Nephron progenitor cell (in vitro differentiated cells): ENCODE measurements at places on chromosomes 2 and 18.

DNA sequence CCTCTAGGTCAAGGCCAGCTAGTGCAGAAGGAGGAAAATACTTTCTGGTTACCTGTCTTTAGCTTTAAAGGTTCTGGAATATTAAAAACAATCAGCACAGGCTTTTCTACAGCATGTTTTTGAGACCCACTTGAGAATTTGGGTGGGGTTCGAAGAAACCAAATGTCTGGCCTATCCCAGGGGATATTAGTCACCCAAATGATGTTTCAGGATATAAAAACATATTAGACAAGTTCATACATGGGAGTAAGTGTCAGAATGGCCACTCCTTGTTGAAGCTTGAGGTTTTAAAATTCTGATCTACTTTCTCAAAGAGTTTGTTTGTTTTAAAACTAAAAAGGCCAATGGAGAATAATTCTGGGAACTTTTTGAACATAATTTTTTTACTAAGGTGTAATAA, 158.6 kb upstream of the DLX2 start:
- no peak overlapping the region for H3K27ac ChIP-seq
- DNase-seq = no peak
- H3K36me3 ChIP-seq = no peaks in the 10 kb centered on the region
- peaks cover 3% of the 10 kb centered on the region for H3K27me3 ChIP-seq
- H3K4me3 ChIP-seq = no peak overlapping the region

DNA sequence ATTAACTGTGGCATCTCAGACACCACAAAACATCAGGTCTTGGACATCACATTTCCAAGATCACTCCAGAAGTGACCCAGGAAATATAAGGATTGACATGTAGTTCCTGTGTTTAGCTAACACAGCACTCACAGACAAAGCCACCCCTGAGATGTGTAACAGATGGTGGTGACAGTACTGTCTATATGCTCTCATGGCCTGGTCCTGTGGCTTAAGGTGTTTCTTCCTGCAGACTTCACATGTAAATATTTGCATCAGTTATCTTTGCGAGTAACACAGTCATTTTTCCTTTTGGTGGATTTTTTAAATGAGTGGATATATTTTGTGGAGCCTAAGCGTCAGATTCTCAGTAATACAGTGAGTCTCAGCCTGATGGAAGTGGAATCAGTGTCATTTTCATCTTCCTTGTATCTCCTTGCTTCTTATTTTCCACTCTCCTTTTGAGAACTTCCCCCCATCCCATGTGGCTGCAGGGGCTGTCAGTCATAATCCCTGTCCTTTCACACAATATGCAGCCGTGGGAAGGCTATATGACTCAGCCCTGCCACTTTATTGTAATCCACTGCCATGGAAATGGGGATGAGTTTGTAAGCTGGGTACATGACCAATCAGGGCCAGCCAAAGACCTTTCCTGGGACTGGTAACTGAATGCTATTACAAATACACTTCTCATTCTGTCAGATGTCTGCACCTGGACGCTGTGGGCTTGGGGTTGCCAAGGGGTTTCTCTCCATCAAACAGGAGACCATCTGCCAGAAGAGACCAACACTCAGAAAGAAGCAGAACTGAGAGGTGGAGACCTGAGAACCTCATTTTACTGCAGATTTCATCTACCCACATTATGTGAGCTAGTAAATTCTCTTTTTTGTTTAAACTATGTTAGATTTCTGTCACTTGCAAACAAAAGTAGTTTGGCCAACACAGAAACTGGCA, 74.3 kb downstream of the ICOS start:
- H3K27ac ChIP-seq = no peak overlapping the region
- no peak for DNase-seq
- peaks cover 16% of the 10 kb centered on the region for H3K27me3 ChIP-seq
- no peaks in the 10 kb centered on the region for H3K36me3 ChIP-seq
- H3K4me1 ChIP-seq = peaks cover 10% of the 10 kb centered on the region

DNA sequence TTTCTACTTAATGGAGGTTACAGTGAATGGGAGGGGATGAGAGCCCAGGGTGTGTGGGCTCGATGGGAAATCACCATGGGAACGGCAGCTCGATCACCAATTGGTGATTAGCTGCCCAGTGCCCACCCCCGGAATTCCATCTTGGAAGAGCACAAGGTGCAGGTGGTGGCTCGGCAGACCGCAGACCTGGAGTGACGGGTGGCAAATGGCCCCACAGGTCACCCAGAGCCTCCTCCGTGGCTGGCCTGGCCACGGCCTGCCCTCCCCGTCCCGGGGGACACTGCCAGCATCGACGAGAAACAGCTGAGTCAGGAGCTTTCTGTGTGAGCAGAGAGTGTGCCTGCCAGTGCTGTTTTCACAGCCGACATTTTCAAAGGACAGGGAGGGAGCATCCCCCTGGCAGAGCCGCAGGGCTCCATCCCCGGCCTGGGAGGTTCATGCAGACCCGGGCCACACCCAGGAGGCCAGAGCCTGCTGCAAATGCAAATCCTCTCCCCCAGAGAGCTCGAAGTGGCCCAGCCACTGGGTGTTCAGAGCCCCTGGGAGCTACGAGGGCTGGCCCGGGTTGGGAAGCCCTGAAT, 176.4 kb upstream of the MYT1L start:
- no peak overlapping the region for H3K4me3 ChIP-seq
- no peak for DNase-seq
- H3K27me3 ChIP-seq = peaks cover 31% of the 10 kb centered on the region
- H3K27ac ChIP-seq = no peak overlapping the region
- no peaks in the 10 kb centered on the region for H3K36me3 ChIP-seq
- H3K4me1 ChIP-seq = peaks cover 14% of the 10 kb centered on the region

- no peaks in the 10 kb centered on the region for H3K4me1 ChIP-seq
- H3K27me3 ChIP-seq = peaks cover 22% of the 10 kb centered on the region
- no peak overlapping the region for H3K4me3 ChIP-seq
- peaks cover 4% of the 10 kb centered on the region for H3K36me3 ChIP-seq
These were observed 14.9 kb downstream of the COPS9 start for GRCh38 chr2:240121190-240121589.

- no peak for DNase-seq
- no peak overlapping the region for H3K4me3 ChIP-seq
- no peaks in the 10 kb centered on the region for H3K36me3 ChIP-seq
These were observed 215.7 kb downstream of the TMEM182 start for GRCh38 chr2:102977426-102978090.

GRCh38 chr2:206201075-206201848, 41.6 kb downstream of the EEF1B2 start:
- no peaks in the 10 kb centered on the region for H3K4me1 ChIP-seq
- no peaks in the 10 kb centered on the region for H3K36me3 ChIP-seq
- peaks cover 7% of the 10 kb centered on the region for H3K27me3 ChIP-seq
- no peak overlapping the region for H3K4me3 ChIP-seq

DNA sequence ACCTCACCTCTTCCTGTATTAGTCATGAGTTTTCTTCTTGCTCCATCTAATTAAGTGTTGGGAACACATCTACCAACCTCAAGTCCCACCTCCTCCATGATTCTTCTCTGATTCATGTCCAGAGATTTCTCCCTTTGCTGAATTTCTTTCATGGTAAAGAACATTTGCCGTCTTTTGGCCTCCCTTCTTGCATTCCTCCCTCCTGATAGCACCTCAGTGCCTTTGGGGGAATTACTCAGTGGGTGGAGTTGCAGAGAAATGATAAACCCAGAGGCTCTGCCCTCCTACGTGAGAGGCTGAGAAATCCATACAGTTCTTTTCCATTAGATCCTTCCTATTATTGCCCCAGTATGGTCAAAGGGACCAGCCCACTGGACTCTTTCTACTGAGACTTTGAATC, 651.9 kb downstream of the SLC4A3 start:
- no peak overlapping the region for H3K4me3 ChIP-seq
- no peak for DNase-seq
- no peak overlapping the region for H3K27ac ChIP-seq
- H3K36me3 ChIP-seq = peaks cover 3% of the 10 kb centered on the region

DNA sequence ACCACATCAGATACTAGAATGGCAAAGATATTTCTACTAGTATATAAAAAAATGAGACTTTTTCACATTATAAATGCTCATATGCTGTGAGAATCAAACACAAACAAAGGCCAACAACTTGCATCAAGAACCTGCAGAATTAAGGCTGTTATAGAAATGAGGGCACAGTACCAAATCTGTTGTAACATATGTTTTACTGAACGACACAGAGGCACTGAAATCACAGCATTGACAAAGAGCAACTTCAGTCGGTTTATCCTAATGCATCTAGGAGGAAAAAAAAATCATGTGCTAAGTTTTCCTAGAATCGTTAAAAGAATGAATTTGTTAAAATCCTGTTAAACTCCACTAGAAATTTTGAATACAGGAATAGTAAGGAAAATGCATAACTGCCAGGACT, 617.4 kb upstream of the NETO1 start:
- DNase-seq = no peak
- no peak overlapping the region for H3K4me3 ChIP-seq
- peaks cover 6% of the 10 kb centered on the region for H3K27me3 ChIP-seq
- H3K27ac ChIP-seq = no peak overlapping the region

GRCh38 chr18:36412778-36413177, 115.3 kb downstream of the FHOD3 start:
- H3K27ac ChIP-seq = no peak overlapping the region
- peaks cover 3% of the 10 kb centered on the region for H3K27me3 ChIP-seq
- H3K4me1 ChIP-seq = peaks cover 20% of the 10 kb centered on the region
- H3K4me3 ChIP-seq = no peak overlapping the region
- no peak for DNase-seq

DNA sequence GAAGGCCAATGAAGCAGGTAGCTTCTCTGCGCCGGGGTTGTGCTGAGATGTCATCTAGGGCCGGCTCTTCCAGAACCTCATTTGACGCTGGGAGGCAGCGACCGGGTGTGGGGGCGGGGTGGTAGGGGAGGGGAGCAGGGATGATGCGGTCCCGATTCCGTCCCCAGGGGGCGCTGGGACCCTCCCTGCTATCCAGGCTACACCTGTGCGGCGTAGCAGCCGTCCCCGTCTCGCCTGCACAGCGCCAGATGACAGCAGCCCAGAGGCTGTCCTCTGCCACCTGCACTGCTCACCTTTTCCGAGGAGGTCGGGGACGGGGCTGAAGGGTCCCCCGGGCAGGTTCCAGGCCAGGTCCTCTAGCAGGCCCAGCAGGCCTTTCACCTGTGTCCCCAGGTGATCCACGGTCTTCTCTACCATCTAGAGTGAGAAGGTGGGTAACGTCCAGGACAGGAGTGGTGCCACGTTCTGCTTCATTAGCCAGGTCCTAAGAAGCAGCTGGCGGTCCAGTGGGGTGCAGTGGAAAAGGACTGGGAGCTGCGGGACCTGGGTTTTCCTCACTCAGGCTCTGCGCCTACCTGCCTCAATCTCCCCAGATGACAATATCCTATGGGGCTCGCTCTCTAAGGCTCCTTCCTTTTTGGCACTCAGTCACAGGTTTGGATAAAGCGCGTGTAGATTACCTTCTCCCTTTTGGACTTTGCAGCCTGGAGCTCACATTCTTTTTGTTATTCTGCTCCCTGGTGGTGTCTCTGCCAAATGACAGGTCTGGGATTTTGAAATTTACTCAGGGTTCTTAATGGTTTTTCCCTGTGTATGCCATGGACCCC, 56.0 kb upstream of the RAB6C start:
- peaks cover 4% of the 10 kb centered on the region for H3K36me3 ChIP-seq
- H3K4me3 ChIP-seq = peak overlapping the region; percentile 74
- no peak overlapping the region for H3K27ac ChIP-seq
- H3K4me1 ChIP-seq = peaks cover 6% of the 10 kb centered on the region
- peak; percentile 72 for DNase-seq
